SK-MEL-5 (cell line): ENCODE measurements at places on chromosomes 6 and 20. TPM values are rescaled to one million over a fixed set of nuclear protein-coding genes. Genes with fewer than 3 reads are reported as not detected.

Gene DEK
- total RNA-seq: 141 and 143 TPM in 2 replicates

Gene FKBP5
- total RNA-seq: 4.3 and 4.6 TPM in 2 replicates

Gene SMAP1
- total RNA-seq: 13.1 and 13.9 TPM in 2 replicates

Gene TPD52L1
- total RNA-seq: 53.6 and 54.5 TPM in 2 replicates

Gene SLC22A7
- total RNA-seq: not detected in 2 replicates

Gene HINT3
- 18.2 and 19.6 TPM in 2 replicates for total RNA-seq

Gene PTPRA
- total RNA-seq: 35.2 and 45.5 TPM in 2 replicates

Gene GSTA4
- 24.9 and 25.3 TPM in 2 replicates for total RNA-seq

Gene KIF16B
- 13.4 and 14.7 TPM in 2 replicates for total RNA-seq

Gene ACAT2
- total RNA-seq: 13.8 and 14.7 TPM in 2 replicates

Gene KCNK5
- total RNA-seq: 0.32 and 0.79 TPM in 2 replicates

Gene TREML1
- total RNA-seq: not detected in 2 replicates

Gene SRMS
- not detected in 2 replicates for total RNA-seq

Gene RCAN2
- total RNA-seq: 0.11 TPM in 1 of 2 replicates, not detected in the other

Gene TXLNB
- 0.83 and 1.2 TPM in 2 replicates for total RNA-seq

Gene FAM184A
- total RNA-seq: 4.1 and 4.7 TPM in 2 replicates

Gene VSTM2L
- 0.34 and 0.51 TPM in 2 replicates for total RNA-seq

Gene PSORS1C2
- total RNA-seq: not detected in 2 replicates

Gene BPI
- total RNA-seq: not detected in 2 replicates

Gene PEX7
- 9.6 and 11.1 TPM in 2 replicates for total RNA-seq

Gene BAK1
- 11.2 and 11.9 TPM in 2 replicates for total RNA-seq

Gene THBD
- total RNA-seq: not detected in 2 replicates

Gene ZC2HC1B
- total RNA-seq: not detected in 2 replicates
